Hypothalamus (tissue), 51 donors: ENCODE measurements at places on chromosomes 11 and 22.

DNA sequence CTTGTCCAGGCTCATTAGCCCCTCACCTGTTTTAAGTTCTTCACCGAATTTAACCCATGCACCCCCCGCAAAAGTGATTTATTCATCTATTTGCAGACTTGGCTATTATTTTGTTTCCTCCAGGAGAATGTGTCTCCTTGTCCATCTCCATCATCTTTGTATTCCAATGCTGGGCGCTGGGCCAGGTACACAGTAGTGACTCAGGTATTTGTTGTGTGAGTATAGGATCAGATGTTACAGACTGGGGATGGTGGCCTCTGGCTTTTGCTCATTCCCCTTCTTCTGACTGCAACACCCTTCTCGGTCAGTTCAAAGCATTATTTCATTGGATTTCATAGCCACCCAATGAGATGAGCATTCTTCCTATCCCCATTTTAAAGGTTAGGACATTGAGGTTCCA lies 408.2 kb downstream of the MN1 start:
- DNase-seq: no peak

GRCh38 chr22:25027043-25027906 lies 74.8 kb downstream of the KIAA1671 start:
- DNase-seq: no peak

DNA sequence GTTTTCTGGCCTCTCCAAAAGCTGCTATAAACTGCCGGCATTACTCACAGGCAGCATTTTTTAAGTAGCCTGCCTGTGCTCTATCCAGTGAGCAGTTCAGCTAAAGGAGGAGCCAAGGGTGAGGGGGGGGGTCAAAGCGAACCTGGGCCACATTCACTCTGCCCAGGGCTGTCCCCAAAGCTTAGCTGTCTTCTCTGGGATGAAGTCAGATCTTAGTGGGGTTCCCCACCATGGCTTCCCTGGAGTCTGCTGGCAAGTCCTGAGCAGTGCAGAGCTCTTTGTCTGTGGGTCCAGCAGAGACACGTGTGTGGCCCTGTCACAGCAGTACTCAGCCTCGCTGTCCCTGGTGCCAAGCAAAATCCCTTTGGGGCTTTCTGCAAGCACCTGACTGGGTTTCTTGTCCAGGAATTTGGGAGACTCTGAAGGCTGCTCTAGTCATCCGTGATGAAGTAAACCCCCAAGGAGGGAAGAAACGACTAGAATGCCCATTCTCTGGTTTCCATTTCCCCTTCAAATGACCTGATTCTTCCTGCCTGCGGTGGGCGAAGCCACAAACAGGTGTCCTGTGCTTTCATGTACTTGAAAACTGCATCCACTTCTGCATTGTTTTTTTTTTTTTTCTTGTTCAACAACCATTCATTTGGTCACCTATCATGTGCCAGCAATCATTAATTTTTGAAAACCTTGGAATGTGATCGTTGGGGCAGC lies 2.6 kb downstream of the KCNJ5 start:
- DNase-seq: no peak

- DNase-seq: peak; percentile 54
These were observed 12.4 kb downstream of the PICK1 start for GRCh38 chr22:38069372-38070249.

DNA sequence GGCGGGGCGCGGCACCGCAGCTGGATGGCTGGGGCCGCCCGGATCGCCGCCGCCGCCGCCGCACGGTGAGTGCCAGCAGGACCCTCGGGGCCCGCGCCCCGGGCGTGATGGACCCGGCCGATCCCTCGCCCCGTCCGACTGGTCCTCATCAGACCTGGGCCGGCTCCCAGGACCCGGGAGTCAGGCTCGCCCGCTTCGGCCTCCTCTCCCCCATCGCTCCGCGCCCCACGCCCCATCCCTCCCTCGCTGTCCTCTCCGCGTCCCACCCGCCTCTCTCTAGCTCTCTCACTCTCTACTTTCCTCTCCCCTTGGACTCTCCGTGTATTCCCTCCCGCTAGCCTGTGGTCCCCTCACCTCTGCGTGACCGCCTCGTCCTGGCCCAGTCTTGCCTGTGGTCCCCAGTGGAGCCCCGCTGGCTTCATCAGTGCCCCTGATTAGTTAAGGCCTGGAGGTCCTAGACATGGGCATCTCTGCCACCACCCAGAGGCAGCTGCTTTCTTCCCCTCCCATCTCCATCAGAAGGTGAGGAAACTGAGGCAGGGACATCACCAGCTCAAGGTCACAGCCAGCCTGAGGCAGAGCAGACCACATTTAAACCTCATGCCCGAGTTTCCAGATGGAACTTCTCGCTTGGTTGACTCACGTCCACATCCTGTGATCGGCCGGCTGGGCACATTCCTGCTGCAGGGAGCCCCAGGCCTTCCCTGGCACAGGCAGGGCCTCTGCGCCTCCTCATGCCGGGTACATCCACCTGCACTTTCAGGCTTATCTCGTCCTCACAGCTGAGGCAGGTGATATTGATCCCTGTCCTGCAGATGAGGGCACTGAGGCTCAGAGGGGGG lies 429 bp downstream of the SLC39A13 start:
- DNase-seq: no peak

GRCh38 chr11:65625628-65626342 lies 10.2 kb downstream of the PCNX3 start:
- DNase-seq: peak; percentile 38

DNA sequence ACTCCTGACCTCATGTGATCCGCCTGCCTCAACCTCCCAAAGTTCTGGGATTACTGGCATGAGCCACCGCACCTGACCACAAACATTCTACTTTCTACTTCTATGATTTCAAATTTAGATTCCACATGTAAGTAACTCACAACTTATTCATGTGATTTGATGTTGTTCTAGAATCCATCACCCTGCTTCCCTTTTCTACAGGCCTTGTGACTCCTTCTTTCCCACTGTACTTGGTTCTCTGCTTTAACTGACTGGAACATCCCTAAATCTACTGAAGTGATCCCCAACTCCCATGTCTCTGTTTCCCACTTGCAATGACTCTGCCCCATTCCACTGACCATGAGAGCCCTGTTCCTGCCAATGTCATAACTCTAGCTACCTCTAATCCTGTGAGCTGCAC lies 25.7 kb upstream of the MRPL17 start:
- DNase-seq: no peak

- no peak for DNase-seq
These were observed 16.4 kb upstream of the MMP7 start for GRCh38 chr11:102546923-102547471.
